ENCODE measurements at places on chromosomes 12 and 14.
A peak's percentile ranks its signal among the peaks of the same experiment; 100 is the strongest.

- peak; percentile 29 for DNase-seq
These were observed 11.9 kb downstream of the STYX start for GRCh38 chr14:52741865-52742264.

- DNase-seq, result no peak
These were observed 159.9 kb upstream of the HIF1A start for GRCh38 chr14:61535458-61535857.

DNA sequence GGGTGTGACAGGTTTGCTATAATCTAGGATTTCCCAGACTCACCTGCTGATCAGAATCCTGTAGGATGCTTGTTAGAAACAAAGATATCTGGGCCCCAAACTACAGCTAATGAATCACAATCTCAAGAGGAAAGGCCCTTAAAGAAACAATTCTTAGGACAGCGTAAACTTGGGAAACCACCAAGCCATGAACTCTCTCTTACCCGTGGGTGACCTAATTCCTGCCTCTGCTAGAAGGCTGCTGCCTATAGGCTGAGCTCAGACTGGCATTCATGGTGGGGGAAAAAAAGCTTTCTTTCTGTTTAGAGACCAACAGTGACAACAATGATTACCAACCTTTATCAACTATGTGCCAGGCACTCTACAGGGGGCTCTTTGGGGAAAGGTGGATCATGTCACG, 213.9 kb upstream of the FKBP4 start:
- DNase-seq, result no peak

GRCh38 chr12:26338586-26339572, 143.5 kb downstream of the SSPN start:
- no peak for DNase-seq

DNA sequence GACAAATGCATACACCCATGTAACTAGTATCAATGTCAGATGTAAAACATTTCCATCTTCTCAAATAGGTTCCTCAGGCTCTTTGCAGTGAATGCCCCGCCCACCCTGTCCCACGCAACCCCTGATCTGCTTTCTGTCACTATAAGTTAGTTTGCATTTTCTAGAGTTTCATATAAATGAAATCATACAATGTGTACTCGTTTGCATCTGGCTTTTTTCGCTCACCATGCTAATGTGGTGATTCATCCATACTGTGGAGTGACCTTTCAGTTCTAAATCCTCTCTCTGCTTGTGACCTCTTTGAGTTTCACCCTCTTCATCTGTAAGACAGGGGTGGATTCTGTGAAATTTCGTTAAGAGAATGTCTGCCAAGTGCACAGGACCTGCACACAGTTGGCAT, 30.6 kb upstream of the MSI1 start:
- no peak for DNase-seq

- DNase-seq, result peak; percentile 91
These were observed 240.1 kb upstream of the OR4E1 start for GRCh38 chr14:21913759-21914158.

GRCh38 chr12:6276956-6277620, 33.4 kb upstream of the PLEKHG6 start:
- DNase-seq, result no peak

- DNase-seq, result no peak
These were observed 22.7 kb downstream of the CMKLR1 start for GRCh38 chr12:108316176-108317086.

Data from Jurkat, Clone E6-1 (cell line).